ENCODE measurements at places on chromosomes 3 and 15.

GRCh38 chr3:143090976-143091837 is 28.4 kb upstream of the CHST2 start:
- ATAC-seq = no peak

GRCh38 chr3:183274609-183275008 is 21.6 kb downstream of the B3GNT5 start:
- no peak for ATAC-seq

GRCh38 chr15:101045835-101046691 is 126.9 kb downstream of the LRRK1 start:
- ATAC-seq = no peak

- ATAC-seq = no peak
Observed at GRCh38 chr3:179100652-179101051, 29.0 kb upstream of the ZMAT3 start.

DNA sequence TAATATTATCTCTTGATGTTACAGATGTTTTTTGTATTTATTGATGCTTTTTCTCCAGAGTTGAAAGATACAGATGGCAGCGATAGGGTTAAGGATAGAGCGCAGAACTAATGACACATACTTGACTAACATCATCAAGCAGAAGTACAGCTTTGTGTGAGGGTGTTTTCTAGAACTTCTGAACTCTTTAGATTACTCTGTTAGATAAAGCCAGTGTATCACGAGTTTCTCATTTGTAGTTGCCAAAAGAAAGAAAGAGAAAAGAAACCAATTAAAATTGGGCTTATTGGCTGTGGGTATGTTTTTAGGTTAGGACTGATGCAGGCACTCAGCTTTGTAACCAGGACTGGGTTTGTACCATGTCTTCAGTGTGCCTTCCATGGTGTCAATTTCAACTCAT is 6.6 kb upstream of the GPR171 start:
- peak; percentile 81 for ATAC-seq

GRCh38 chr15:83413054-83413719 is 34.0 kb upstream of the SH3GL3 start:
- no peak for ATAC-seq

DNA sequence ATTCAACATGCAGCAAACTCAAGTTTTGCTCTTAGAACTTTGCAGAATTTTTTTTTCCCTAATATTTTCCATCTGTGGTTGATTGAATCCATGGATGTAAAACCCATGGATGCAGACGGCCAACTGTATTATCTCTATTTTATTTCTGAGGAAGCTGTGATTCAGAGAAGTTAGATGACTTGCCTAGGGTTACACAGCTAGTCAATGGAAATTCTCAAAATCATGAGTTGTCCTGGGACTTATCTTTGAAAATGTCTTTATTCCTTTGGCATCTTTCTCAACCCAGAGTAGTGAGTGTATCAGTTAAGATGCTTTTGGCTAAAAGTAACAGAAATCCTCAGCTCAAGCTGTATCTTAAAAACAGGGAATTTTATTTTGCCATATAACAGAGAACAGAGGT is 107.9 kb upstream of the GALNT15 start:
- ATAC-seq = no peak

All from activated CD4-positive, CD25-positive, alpha-beta regulatory T cell treated with anti-CD3 and anti-CD28 coated beads, Interleukin-2, amount 50 U/mL, for 24 hours (primary cell).